ENCODE measurements at places on chromosomes 5 and 9.

DNA sequence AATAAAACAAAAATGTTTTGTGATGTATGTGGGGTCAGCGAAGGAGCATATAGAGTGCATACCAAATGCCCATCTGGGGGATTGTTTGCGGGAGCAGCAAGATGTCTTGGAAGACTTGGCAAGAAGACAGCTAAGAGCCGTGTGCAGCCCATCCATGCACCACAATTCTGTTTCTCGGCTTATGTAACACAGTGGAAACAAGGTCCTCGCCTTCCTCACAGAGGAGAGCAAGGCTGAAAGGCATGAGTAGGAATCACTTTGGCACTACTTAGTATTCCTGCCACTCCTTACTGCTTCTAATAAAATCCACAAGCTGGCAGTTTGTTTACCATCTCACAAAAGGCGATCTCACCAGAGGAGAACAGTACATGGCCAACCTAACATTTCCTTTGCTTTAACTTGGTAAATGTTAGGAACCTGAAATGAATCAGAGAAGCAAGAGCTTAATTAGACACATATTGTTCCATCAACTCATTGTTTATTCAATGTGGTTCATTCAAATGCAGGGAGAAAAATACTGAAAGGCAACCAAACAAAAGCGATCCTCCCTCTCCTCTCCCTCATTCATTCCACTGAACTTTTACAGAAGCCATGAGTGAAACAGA is 648.1 kb downstream of the ACTL7B start:
- no peak for DNase-seq

GRCh38 chr5:143141652-143142051 is 261.8 kb downstream of the NR3C1 start:
- no peak for DNase-seq

GRCh38 chr5:151079838-151080612 is 809 bp downstream of the TNIP1 start:
- no peak for DNase-seq

DNA sequence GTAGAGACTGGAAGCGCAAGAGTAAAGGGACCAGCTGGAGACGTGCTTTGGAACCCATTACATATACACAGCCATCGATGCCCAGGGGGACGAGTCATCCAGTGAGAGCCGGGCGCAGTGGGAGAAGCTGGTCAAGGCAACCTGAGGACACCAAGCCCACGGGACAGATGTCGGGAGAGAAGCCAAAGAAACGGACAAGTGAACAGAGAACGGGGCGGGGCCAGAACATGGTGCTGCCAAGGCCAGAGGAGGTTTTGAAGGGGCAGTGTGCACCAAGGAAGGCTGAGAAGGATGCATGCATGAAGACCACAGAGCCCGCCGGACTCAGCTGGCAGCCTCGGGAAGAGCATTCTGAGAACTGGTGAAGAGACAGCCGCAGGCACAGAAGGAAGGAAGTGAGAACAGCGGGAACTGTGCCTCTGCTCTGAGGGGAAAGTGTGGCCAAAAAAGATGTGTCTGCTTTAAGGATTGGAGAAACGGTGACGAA is 20.3 kb downstream of the CAMSAP1 start:
- peak; percentile 37 for DNase-seq

GRCh38 chr9:25678147-25678666 is at the start of gene TUSC1:
Gene TUSC1 (minus strand): TSS chr9:25678444. CDS start chr9:25678312, 132 bp downstream.
- peak; percentile 84 for DNase-seq

DNA sequence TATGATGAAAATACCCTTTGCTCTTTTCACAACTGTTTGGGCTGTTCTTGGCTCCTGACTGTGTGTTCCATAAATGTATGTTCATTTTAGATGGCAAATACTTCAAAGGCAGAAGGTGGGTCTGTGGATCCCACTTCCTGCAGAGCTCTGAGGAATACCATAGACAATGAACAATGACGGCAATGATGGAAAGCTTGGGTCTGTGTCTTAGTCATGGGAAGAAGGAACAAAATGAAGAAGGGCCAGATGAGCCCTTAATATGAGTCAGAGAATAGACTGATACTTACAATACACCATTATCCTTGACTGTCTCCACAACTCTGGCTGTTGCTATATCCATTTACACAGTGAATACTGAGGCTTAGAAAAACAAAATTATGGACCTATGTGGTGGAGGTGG is 126.0 kb downstream of the SLIT3 start:
- no peak for DNase-seq

DNA sequence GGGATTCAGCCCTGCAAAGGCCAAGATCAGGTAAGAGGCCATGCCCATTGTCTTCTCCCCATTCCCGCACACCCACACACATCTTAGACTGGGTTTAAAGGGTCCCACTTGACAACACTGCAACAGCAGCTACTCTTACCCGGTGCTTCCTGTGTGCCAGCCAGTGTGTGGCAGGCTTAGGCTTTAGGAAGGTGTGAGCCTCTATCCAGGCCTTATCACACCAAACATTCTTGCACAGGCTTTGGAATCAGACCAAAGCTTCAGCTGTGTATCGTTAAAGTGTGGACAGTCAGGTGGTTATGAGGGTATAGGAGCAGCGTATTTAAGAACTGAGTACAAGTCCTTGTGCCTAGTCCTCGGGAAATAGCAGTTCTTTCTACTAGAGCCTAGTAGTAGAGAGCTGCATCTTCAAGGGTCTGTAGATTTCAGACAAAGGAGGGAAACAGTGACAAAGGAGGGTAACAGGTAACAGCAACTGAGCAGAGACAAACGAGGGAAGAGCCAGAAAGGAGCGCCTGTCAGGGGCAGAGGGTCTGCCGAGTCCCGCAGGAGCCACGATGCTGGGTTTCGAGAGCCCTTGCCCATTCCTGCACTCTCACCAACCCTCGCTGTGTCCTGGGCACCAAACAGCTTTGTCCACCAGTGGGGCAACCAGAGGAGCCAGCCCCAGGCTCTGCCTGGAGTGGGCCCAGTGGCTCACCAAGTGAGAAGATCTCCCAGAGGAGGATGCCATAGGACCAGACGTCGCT is 30.9 kb downstream of the CSF1R start:
- no peak for DNase-seq

DNA sequence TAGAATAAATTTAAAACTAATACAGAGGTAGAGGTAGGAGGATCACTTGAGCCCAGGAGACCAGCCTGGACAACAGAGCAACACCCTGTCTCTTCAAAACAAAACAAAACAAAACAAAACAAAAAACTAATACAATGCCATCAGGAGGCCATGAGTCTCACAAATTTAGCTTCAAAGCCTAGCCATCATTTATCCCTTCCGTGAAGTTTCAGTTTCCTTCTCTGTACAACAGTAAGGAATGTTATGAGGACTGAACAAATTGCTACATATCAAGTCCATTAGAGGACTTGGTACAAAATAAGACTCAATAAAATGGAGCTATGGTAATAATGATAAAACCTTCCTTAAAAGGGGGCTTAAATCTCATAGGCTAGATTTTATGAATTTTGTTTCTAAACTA is 60.8 kb downstream of the MAPKAP1 start:
- no peak for DNase-seq

DNA sequence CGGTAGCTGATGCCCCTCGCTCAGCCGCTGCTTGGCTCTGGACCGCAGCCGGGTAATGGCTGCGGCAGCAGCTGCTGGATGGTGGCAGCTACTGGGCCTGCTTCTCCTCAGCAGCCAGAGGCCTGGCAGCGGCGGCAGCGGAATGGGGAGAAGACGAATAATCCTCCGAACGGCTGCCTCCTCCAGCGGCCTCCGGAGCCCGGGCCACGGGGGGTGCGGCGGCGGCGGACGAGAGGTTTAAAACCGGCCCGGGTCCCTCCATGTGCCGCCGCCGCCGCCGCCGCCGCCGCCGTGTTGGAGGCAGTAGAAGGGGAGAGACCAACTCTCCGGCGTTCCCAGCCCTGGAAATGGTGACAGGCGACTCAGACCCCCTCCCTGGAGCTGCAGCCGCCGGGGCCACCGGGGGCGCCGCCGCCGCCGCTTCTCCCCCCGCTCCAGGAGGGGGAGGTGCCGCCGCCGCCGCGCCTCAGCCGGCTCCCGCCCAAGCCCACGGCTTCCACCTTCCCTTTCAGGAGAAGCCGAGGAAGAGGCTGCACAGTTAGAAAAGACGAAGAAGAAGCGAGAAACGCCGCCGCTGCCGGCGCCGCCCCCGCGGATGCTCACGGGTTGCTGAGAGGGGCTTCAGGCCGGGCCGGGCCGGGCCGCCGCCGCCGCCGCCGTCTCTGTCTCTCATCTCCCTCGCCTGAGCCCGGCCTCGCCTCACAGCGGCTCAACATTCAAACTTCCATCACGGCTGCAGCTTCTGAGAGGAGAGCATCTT is 118.4 kb upstream of the PRSS3 start:
- DNase-seq, result peak; percentile 37

- DNase-seq, result peak; percentile 95
Observed at GRCh38 chr9:137453643-137454081, 5.5 kb downstream of the NSMF start.

- DNase-seq, result peak; percentile 5
Observed at GRCh38 chr5:103340717-103341388, 82.3 kb downstream of the MACIR start.

GRCh38 chr5:173679909-173680630 is 63.6 kb upstream of the BOD1 start:
- no peak for DNase-seq

DNA sequence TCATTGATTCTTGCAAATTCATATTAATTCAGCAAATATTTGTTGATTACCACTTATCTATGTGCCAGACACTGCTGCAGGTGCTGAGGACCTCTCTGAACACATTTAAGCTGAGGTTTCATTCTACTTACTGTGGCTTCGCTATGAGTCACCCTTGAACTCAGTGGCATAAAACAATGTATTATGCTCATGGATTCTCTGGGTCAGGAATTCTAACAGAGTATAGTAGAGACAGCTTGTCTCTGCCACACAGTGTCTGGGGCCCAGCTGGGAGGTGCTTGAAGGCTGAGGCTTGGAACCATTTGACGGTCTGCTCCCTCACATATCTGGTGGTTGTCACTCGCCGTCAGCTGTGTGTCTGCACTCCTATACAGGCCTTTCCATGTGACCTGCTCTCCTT is 124.3 kb upstream of the NR3C1 start:
- DNase-seq, result no peak

- DNase-seq, result no peak
Observed at GRCh38 chr5:27855491-27855890, 817.1 kb upstream of the CDH9 start.

- DNase-seq, result no peak
Observed at GRCh38 chr5:99922386-99922785, 612.8 kb upstream of the FAM174A start.

- DNase-seq, result no peak
Observed at GRCh38 chr5:39411061-39411460, 13.7 kb downstream of the DAB2 start.

DNA sequence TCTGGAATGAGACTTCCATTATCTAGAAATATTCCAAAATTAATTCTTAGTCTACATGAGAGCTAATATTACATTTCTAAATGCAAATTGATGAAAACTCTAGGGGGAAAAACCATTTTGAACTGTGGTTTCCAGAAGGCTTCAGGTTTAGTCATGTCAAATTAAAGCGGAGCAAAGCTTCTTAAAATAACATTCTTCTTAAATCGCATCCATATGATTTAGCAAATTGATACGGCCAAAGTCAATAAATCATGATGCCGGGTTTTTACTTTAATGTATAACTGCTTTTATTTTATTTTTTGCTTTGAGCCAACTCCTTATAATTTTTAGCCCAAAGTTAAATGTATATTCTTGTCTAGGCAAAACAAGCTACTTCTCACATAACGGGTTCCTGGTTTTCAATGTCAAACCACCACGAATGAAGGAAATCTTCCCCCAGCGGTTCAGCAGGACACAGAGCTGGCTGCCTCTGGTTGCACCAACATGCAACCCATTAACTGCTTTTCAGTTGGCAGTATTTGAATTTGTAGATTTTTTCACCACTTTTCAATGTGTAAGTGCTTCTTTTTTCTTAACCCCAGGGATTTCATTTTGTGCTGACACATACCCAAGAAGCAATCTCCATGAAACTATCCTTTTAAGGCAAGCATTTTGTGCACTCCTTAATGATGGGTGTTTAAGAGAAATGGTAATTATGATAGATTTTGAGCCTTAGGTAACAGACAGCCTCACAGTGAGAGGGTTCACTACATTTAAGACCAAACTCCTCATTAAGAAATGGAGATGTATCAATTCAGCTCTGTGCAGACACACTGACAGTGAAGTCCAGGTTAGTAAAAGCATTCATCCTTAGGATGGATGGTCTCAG is 35.5 kb downstream of the EFNA5 start:
- DNase-seq, result no peak

- no peak for DNase-seq
Observed at GRCh38 chr9:75138260-75139040, 50.1 kb downstream of the OSTF1 start.

- no peak for DNase-seq
Observed at GRCh38 chr9:29211003-29211579, 1637.8 kb upstream of the C9orf72 start.

- no peak for DNase-seq
Observed at GRCh38 chr5:919356-920000, 26.8 kb downstream of the TRIP13 start.

GRCh38 chr5:158814521-158814920 is 285.2 kb downstream of the EBF1 start:
- no peak for DNase-seq

GRCh38 chr9:71765693-71766092 is 2.6 kb downstream of the CEMIP2 start:
- no peak for DNase-seq

- no peak for DNase-seq
Observed at GRCh38 chr5:5105531-5105930, 34.6 kb upstream of the ADAMTS16 start.

DNA sequence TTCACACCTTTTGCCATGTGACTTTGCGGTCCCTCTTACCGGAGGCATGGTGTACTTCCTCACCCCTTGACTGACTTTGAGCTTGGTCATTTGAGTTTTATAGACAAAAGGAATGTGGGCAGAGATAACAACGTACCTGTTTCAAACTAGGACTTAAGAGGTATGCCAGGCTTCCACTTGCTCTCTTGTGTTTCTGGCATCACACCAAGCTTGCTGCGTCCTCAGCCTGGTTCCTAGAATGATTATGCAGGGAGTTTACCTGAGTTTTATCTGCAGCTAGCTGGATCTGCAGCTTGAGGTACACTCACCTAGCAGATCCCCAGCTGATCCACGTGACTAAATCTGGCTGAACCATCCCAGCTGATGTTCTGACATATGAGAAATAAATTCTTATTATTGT is 66.2 kb downstream of the PLK2 start:
- DNase-seq, result no peak

GRCh38 chr9:128771745-128772519 is at the start of gene ZER1:
Gene ZER1 (minus strand): TSS chr9:128771927. CDS start chr9:128755565, 16,362 bp downstream.
- DNase-seq, result peak; percentile 70

DNA sequence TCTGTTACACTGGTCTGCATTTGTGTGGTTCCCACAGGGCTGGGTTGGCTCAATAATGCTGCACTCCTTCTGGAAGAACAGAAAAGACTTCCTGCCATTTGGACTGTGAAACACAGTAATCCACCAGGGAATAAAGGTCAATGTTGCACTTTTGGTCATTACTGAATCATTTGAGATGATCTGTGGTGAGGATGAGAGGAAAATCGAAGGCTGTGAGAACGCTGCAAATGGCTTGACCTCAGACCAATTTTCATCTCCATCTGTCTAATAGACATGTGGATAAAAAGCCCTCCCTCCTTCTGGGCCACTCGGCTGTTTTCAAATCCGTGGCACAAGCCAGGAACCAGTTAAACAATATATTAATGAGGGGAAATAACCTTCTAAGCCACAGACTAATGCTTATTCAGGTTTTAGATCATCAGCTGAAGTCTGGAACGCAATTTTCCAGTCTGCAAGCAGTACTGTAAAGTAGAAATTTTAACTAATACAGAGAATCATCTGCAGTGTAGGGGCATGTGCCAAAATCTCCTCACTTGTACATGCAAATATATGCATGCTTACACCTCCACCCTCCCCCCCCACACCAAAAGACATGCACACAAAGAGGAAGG is 20.2 kb downstream of the TLE1 start:
- DNase-seq, result no peak

Measured in CMK (cell line).